Activated CD4-positive, alpha-beta memory T cell treated with anti-CD3 and anti-CD28 coated beads for 36 hours (primary cell): ENCODE measurements at places on chromosomes 12 and 14. TPM values are rescaled to one million over a fixed set of nuclear protein-coding genes. Genes with fewer than 3 reads are reported as not detected.

CMA1 gene
- total RNA-seq, result not detected

DDX47 gene
- 75.3 TPM for total RNA-seq

SLC6A12 gene
- total RNA-seq, result 0.43 TPM

DNA sequence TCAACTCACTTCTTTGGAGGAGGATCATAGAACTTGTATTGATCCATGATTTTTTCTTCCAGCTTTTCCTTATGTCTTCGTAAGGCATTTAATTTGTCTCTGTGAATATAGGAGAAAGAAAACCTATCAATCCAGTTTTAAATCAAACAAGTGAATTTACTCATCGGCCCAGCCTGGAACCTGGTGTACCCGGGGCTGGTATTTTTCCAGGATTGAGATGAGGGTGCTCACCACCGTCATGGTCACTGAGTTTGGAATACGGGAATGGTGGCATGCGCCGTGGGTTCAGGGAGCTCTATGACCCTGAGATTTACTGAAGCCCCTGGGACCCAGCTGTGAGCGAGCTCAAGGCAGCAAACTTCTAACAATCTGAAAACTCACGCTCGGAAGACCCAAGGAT is 46.5 kb upstream of the GPR68 start:
- peaks cover 68% of the 10 kb centered on the region for H3K36me3 ChIP-seq
- no peak overlapping the region for H3K27ac ChIP-seq
- H3K4me1 ChIP-seq, result peaks cover 3% of the 10 kb centered on the region
- no peaks in the 10 kb centered on the region for H3K27me3 ChIP-seq
- DNase-seq, result no peak
- H3K4me3 ChIP-seq, result no peak overlapping the region

DNA sequence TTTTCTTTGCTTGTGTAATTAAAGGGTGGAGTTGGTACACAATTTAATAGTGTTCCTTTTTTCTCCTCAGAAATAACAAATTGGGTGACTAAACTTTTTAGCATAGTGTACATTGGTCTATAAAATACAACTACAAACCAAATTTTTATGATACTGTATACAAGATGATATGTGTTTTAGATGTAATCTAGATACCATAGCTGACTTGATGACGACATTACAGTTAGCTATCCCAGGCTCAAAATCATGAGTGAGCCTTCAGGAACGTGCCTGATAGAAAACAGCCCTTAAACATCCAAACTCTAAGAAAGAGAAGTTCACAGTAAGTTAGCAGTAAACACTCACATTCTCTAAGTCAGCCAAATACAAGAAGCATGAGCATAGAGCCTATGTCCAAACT is 99.0 kb upstream of the SSTR1 start:
- peaks cover 13% of the 10 kb centered on the region for H3K4me1 ChIP-seq
- no peak for DNase-seq
